CD4-positive, alpha-beta T cell (primary cell): ENCODE measurements at places on chromosomes 2 and 18. TPM values are rescaled to one million over a fixed set of nuclear protein-coding genes. Genes with fewer than 3 reads are reported as not detected.
A peak's percentile ranks its signal among the peaks of the same experiment; 100 is the strongest.

- DNase-seq, result peak; percentile 40
Measured at GRCh38 chr2:217988014-217988839, 14.6 kb downstream of the TNS1 start.

GRCh38 chr18:33330711-33331110 is 109.8 kb downstream of the CCDC178 start:
- DNase-seq, result no peak

DNA sequence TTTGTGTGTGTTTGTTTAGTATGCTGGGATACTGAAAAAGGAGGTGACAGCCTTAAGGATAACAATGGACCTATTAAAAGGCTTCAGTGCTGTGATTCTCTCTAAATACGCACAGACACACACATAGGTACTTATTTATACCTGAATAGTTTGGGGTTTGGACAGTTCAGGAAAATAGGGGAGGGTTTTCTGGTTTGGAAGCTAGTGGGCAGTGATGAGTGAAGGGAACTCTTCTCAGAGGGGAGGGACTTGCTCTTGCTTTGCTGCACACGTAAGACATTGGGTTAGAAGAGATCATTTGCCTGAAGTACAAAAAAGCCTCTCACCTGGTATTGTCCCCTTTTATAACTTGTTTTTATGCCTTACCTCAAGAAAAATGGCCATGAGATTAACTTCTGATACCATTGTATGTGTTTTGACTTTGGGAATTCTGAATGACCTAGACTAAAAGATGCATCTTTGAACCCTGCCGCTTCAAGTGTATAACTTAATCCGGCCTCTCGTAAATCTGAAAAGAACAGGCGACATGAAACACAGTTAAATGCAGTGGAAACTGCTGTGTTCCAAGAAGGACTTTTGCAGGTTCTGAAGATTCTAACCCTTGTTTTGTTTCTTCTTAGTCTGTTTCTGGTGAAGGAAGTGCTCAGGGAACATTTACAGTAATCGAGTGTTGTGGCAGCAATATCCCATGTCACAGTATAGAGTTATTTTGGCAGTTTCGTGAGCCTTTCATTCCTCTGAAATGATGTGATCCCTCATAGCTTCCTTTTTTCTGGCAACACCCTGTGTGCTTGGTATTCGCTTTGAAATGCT is 2.5 kb downstream of the CRIM1 start:
- DNase-seq, result no peak

GRCh38 chr2:218569038-218569431 is 396 bp downstream of the CNOT9 start:
- peak; percentile 21 for DNase-seq

DNA sequence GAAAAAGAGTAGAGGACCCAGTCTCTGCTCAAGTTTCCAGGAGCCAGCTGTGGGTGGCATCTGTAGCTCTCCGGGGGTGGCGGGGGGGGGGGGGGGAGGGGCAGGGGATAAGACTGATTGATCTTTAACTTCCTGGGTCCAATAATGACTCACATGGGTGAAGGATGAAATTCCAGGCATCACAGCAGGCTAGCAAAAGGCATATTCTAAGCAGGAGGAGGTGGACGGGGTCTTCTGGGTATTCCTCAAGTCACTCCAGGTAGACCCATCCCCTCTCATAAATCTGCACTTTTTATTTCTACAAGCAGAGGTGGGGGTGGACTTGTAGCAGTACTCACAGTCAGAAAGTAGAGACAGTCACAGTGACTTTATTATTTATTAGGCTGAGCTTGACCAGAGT is 85.5 kb upstream of the TMEM247 start:
- DNase-seq, result no peak

DNA sequence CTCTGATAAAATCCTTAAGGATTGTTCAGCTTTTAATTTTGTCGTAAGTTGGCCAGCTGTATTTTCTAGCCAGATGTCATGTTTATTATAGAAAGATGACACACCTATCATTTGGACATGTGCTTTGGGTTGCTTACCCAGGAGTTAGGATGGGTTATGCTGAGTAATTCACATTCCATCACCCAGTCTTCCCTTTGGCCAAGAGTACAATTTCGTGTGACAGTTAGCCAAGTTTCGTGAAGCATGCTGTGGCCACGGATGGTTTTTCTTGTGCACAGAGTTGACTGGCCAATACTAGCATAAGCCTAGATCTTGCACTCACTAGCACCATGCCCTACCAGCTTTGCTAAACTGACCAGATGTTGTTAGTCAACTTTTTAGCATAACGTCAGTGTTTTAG is 5.8 kb downstream of the MAPRE3 start:
- DNase-seq, result no peak

GRCh38 chr2:88053934-88054781 is 1.4 kb downstream of the KRCC1 start:
- DNase-seq, result no peak

DNA sequence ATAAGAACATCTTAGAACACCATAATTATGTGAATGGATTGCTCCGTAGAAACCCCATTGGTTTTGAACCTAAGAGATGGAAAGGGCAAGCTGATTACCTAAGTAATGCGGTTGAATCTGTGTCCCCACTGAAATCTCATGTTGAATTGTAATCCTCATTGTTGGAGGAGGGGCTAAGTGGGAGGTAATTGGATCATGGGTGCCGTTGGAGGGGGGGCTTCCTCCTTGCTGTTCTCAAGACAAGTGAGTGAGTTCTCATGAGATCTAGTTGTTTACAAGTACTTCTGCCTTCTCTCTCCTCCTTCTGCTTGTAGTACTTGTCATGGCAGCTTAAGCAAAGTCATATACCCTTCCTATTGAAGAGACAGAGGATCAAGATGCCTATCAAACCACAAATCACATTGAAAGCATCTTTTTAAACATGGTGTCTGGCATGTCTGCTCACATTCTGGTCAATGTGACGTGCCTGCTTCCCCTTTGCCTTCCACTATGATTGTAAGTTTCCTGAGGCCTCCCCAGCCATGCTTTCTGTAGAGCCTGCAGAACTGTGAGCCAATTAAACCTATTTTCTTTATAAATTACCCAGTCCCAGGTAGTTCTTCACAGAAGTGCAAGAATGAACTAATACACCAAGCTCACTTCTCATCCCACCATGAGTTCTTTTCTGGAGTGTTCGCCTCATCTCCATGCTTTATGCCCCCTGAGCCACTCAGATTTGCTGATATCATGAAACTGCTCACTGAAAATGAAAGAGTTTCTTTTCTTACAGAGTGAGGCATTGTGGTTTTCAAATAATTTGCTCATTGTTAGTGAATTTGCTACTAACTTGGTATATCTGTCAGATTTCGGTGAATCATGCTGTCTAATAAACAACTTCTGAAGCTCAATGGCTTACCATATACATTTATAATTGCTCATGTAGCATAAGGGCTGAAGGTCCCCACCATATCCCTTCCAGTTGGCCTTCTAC is 23.6 kb downstream of the KCNE4 start:
- DNase-seq, result no peak

- no peak for DNase-seq
Measured at GRCh38 chr2:112572005-112572404, 12.4 kb upstream of the CHCHD5 start.

DNA sequence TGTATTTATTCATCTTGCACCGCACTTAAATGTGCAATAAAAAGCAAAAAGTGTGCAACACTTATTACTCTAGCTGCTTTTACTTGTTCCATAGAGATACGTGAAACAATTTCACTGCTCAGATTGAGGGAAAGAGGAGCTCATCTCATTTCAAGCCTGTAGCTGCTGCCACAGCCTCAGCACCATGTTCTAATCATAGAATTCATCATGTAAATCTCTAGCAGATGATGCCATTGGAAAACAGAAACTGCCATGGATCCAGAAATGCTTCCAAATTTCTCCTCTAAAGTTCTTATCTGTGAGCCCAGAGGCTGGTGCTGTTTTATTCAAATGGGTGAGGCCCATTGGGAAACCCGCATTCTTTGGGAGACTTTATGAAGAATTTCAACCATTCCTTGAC is 2.0 kb downstream of the CDC42EP3 start:
- no peak for DNase-seq

DNA sequence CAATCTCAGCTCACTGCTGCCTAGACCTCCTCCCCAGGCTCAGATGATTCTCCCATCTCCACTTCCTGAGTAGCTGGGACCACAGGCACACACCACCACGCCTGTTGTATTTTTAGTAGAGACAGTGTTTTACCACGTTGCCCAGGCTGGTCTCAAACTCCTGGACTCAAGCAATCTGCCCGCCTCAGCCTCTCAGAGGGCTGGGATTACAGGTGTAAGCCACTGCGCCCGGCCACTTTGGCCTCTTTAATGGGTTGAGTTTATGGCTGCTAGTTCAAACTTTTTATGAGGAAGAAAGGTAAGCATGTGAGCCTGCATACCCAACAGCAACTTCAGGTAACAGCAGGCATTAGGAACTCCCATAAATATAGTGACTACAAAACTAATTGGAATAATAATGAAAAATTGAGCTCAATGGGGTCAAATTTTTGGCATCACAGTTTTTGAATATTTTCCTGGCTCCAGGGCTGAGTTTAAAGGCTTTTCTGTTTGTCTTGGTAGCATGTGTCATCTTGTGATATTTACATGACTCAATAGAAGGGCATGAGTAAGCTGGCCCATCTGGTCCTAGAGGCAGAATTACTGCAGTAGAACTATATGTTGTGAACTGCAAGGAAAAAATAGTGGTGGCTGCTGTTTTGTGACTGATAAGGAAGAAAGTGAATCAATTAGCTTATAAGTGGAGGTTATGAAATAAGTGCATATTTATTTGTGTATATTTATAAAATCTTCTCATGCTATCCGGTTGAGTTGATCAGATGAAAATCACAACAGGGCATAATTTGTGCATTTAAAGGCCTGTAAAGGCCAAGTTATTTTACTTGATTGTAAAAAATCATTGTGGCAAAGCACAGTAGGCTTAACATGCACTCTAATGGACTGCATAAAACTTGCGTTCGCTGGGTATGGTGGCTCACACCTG is 24.8 kb downstream of the GALM start:
- no peak for DNase-seq

- DNase-seq, result no peak
Measured at GRCh38 chr18:47480166-47480565, 228.7 kb upstream of the SKOR2 start.

- no peak for DNase-seq
Measured at GRCh38 chr2:170815311-170815710, 1.4 kb upstream of the GAD1 start.

DNA sequence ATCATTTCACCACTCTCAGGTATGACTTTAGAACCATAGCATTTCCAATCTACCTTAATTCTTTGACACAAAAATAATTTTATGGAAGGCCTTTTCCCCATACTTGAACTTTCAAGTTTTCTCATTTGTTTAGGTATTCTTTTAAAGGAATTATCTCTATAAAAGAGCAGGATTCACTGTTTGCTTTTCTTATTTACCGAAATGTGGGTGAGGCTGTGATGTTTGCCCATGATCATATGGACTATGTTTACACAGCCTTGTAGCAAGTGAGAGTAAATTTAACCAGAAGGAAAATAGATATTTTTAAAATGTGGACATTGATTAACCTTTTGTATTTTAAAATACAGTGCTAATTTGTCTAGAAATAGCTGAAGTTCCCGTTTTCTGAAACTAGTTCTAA is 26.3 kb downstream of the CAB39 start:
- no peak for DNase-seq

GRCh38 chr18:41390309-41390708 is 564.7 kb upstream of the PIK3C3 start:
- no peak for DNase-seq

DNA sequence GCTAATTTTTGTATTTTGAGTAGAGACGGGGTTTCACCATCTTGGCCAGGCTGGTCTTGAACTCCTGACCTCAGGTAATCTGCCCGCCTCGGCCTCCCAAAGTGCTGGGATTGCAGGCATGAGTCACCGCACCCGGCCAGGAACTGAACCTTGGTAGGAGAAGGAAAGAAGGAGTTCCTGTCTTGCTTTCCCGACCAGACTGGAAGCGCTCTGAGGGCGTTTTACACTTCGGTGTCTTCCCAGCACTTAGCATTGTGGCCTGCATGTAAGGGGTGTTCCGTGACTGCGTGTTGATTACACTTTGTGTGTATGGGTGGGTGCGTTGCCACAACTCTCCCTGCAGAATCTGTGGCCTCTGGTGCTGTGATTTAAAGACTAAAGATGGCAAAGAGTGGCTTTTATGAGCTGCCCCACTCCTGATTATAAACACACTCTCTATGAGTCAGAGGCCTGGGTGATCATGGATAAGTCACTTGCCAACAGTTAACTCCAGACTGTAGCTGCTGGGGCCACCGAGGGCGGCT is 46.0 kb downstream of the ODC1 start:
- no peak for DNase-seq

DNA sequence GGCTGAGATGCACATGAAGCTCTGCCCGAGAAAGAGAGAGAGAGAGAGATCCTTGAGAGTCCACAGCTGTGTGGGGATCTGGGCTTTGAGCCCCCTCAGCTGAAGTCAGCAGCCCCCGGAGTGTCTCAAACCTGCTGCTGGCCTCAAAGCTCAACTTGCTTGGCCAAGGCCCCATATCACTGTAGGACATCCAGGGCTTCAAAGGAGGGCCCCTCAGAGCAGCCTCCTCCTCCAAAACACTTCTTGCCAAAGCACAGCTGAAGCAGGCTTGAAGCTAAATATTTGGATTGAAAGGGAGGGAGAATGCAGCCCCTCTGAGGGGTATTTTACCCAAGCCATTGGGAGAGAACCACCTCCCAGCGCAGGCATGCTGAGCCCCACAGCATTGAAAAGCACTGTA is 357.6 kb downstream of the OSR1 start:
- no peak for DNase-seq

GRCh38 chr2:190887089-190887488 is 6.5 kb downstream of the GLS start:
- no peak for DNase-seq

GRCh38 chr2:220228310-220229006 is 601.0 kb downstream of the SLC4A3 start:
- DNase-seq, result no peak

The CDH7 gene
- total RNA-seq, result not detected

The ALPG gene
- total RNA-seq, result not detected

The LYPD6 gene
- not detected for total RNA-seq

The TACR1 gene
- total RNA-seq, result not detected
